LHCN-M2 (cell line): ENCODE measurements at places on chromosomes 13 and 19. TPM values are rescaled to one million over a fixed set of nuclear protein-coding genes. Genes with fewer than 3 reads are reported as not detected.

Gene LYPD5
- not detected in 2 replicates for total RNA-seq

GRCh38 chr19:10285393-10285792 lies 1.4 kb upstream of the ICAM4 start:
- no peak for DNase-seq

- DNase-seq: no peak
Measured at GRCh38 chr19:57903618-57904184, 12.7 kb downstream of the ZNF417 start.

GRCh38 chr19:39324242-39324842 lies 3.7 kb upstream of the LRFN1 start:
- DNase-seq: no peak

GRCh38 chr19:15813916-15814315 lies 1.5 kb downstream of the OR10H1 start:
- DNase-seq: no peak
